ENCODE measurements at places on chromosomes 13 and 19.

GRCh38 chr19:532561-533363 is 1.2 kb downstream of the CDC34 start:
- no peak for DNase-seq

GRCh38 chr13:105147461-105147860 is 1388.0 kb downstream of the EFNB2 start:
- DNase-seq, result no peak

DNA sequence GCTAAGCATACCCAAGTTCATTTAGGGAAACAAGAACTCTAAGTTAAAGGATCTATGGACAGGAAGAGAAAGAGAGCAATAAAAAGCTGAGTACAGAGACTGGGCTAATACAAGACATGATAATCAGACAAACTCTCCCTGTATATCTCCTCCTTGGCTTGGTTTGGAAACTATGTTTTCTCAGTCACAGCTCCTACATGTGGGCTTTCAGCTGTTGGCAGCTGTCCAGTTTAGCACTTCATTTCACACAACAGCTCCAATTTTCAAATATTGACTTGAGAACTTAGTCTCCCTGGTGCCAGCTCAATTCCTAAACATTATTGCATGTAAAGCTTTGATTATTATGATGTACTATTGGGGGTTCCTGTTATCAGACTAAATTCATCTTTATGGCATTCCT is 222.8 kb upstream of the OBI1 start:
- no peak for DNase-seq

GRCh38 chr13:111645598-111646455 is 325.4 kb downstream of the TEX29 start:
- DNase-seq, result no peak

DNA sequence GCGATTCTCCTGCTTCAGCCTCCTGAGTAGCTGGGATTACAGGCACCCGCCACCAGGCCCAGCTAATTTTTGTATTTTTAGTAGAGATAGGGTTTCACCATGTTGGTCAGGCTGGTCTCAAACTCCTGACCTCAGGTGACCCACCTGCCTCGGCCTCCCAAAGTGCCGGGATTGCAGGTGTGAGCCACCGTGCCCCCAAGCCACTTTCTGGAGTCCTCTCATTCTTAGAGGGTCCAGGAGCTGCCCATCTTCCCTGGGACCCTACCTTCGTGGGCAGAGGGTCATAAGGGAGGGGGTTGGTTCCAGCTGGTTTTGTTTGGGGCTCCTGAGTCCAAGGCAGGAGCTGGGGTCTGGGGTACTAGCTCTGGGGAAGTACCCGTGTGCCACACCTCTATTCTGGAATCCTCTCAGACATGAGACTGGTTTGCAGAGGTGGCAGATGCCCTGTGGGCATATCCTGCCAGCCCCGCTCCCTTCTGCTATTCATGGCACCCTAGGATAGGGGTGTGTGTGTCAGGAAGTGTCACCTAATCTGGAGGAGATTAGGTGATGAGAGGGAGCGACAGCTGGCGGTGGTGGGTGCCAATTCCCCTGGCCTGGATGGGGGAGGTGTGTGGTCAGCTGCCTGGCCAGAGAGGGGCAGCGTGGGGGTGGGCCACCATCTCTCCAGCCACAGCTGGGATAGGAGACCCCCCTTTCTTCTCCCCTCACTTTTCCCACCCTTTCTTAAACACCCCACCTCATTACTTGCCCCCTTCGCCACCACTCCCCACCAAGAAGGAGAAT is 2.1 kb downstream of the PRMT1 start:
- DNase-seq, result no peak

Data from vagina (tissue), 2 donors.